ENCODE measurements at places on chromosomes 1 and 21.
A peak's percentile ranks its signal among the peaks of the same experiment; 100 is the strongest.

GRCh38 chr1:113978863-113979702 is at the start of gene OLFML3:
OLFML3 (plus strand) TSS chr1:113979474; CDS start chr1:113979517, 43 bp downstream.
- DNase-seq: peak; percentile 76

DNA sequence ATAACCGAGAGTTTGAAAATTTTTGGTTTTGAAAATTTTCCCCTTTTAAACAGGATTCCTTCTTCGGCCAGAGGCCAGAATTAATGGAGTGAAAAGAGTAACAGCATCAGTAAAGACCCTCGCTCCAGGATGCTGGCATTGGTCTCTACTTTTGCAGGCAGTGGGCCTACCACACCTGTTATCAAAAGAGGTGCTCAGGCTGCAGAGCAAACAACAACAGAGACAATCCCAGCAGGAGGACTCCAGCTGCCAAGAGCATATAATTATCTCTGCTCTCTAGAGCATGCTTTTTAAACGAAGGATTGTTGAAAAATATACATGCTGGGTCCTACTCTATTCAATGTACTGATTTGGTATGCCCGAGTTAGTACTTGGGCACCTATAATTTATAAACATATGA is 1048.5 kb downstream of the PLA2G4A start:
- no peak for DNase-seq

- DNase-seq: no peak
Measured at GRCh38 chr1:91799863-91800262, 86.1 kb downstream of the TGFBR3 start.

DNA sequence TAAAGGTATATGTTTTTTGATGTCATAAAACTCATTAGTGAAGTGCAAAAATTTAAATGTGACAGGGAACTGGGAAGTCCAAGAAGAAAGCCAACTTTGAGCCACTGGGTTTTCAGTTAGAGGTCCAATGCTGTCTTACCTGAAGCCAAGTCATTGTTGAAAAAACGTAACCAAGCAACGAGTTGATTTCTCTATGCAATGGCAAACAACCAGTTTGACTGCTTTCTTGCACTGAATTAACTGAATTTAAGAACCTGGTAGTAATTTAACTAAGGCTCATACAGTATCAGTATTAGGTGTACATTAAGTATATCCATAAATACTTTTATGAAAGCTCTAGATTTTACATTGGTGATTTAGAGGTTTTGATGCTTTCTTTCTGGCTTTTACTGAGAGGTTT is 20.2 kb upstream of the S1PR1 start:
- DNase-seq: no peak

GRCh38 chr21:45180246-45180599 is 105.8 kb downstream of the ADARB1 start:
- no peak for DNase-seq

DNA sequence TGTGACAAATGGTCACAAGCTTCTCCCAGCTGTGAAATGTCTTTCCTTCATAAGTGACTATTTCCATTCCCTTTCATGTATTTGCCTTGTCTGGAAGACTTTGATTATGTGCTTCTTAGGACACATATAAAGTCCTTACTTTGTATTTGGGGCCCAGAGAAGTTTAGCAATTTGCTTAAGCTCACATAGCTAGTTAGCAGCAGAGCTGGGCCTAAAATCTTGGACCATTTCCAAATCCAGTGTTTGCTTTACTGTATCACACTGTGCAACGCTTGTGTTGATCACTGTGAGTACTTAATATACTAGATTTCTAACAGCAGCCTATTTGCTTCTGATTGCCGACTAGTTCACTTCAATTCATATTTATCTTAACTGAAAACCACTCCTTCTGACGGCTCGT is 2.2 kb upstream of the KCNA3 start:
- no peak for DNase-seq

DNA sequence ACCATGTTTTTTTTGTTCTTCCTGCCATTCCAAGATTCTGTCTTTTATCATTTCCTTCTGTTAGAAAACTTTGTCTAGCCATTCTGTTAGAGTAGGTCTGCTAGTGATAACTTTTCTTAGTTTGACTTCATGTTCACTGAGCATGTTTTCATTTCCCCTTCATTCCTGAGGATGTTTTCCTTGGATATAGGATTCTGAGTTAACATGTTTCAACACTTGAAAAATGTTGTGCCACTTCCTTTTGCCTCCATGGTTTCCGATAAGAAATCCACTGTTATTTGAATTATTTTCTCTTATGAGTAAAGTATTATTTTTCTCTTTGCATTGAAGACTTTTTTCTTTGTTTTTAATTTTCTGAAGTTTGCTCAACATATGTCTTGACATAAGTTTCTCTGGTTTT is 66.7 kb downstream of the ATP1A1 start:
- DNase-seq: no peak

GRCh38 chr1:162855461-162856150 is 5.4 kb downstream of the CCDC190 start:
- no peak for DNase-seq

DNA sequence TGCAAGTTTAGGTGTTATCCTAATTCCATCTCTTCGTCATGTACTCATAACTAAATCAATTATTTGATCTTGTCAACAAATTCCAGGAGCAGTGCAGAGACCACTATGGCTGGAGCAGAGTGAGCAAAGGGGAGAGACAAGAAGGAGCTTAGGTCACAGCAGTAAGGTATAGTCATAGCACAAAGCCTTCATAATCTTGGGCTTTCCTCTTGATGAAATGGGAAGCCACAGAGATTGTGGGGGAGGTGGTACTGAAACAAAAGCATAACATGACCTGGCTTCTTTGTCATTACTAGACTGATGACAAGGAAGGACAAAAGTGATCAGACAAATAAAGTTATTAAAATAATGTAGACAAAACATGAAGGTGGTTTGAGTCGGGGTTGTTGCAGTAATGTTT is 60.1 kb upstream of the PTGS2 start:
- DNase-seq: no peak

DNA sequence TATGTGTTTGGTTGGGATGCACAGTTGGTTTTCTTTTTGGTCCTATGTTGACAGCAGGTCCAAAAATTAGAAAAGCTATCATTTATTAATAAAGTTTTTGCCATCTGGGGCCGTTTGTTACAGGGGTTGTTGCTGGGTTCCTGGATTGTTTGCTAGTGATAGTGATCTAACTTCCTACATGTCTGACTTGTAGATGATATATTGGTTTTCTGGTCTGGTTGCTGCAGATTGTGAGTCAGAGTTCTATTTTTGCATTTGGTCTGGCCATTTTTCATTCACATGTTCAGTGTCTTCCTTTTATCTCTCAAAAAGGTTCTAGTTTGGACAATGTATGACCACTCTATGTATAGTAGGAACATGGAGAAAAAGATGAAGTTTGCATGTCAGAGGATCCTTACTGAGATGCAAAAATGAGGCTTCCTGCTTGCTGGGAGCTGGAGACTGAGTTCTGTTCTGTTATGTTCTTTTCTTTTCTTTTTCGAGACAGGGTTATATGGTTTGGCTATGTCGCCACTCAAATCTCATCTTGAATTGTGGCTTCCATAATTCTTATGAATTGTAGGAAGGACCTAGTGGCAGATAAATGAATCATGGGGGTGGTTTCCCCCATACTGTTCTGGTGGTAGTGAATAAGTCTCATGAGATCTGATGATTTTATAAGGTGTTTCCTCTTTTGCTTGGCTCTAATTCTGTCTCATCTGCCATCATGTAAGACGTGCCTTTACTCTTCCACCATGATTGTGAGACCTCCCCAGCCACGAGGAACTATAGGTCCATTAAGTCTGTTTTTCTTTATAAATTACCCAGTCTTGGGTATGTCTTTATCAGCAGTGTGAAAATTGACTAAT is 4.2 kb upstream of the NVL start:
- no peak for DNase-seq

Data from activated CD8-positive, alpha-beta T cell treated with anti-CD3 and anti-CD28 coated beads, Interleukin-2, amount 10 ng/mL, durations not matched to agents 7 days and 5 days (primary cell).